Caki2 (cell line): ENCODE measurements at places on chromosomes 7 and 10.

DNA sequence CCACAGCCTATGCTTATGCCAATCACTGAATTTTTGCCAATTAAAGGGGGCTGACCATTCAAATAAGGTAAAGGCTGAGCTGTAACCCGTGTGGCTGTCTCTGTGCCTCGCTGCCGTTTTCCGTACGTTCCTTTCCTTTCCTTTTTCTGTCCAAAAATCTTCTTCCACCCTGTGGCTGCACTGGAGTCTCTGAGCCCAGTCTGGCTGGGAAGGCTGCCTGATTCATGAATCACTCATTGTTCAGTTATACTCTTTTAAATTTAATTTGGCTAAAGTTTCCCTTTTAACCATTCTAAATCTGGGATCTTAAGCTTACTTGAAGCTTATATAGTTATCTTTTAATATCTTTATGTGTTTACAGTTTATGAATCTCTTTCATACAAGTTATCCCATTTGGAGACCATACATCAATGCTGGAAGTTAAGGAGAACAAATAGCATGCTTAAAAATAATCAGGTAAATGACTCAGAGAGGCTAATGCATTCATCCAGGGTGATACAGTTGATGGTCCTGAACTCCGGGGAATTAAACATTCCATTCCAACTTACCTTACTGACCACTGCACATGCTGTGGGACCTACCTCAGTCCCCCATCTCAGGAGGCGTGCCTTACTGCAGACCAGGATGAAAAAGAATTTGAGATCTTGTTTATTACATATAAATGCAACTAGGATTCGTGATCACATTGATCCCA, 385.3 kb upstream of the ADARB2 start:
- no peak for DNase-seq

DNA sequence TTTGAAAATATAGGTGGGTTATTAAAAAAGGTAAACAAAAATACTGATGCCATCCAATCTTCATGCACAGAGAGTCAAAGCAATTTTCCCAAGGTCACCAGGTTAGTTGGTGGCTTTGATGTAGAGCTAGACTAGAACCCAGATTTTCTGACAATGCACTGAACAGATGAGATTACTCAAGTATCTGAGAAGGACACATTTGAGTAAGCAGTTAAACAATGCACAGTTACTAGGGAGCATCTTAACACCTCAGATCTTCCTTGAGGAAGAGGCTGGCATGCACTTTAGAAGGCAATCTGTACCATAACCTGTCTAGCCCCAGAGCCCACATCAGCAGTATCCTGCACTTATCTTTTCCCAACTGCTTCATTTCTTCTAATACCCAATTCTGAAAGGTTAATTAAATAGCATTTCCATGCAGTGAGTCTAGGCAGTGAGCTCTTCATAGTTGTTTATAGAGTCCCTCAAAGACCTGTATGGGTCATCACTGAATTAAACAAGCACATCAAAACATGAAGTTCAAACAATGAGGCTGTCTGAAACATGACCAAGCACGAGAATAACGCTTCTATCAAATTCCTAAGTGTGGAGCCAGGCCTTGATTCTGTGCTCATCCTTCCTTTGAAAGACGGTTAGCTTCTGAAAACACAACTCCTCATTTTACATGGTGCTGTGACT, 38.2 kb upstream of the ANK3 start:
- no peak for DNase-seq

- no peak for DNase-seq
These were observed 181.8 kb upstream of the MDFIC start for GRCh38 chr7:114740095-114740494.

DNA sequence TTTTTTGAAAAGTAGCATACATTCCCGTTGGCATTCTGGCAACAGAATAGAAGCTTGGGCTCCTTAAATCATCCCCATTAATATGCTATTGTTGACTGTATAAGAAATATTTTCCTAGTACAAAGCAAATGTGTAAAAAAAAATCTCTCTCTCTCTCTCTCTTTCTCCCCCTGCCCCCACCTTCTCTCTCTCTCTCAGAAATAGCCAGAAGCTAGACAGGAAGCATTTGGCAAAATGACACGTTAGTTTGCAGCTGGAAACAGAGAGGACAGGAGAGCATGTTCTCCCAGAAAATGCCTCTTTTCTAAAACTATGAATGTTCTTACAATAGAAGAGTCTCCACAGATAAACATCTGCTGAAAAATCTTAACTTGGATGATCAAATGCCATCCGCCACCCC, 59.6 kb upstream of the AKR1E2 start:
- DNase-seq, result peak; percentile 34

GRCh38 chr7:20450536-20450935, 119.8 kb downstream of the ITGB8 start:
- DNase-seq, result no peak

GRCh38 chr10:129894698-129895097, 69.4 kb downstream of the EBF3 start:
- no peak for DNase-seq

DNA sequence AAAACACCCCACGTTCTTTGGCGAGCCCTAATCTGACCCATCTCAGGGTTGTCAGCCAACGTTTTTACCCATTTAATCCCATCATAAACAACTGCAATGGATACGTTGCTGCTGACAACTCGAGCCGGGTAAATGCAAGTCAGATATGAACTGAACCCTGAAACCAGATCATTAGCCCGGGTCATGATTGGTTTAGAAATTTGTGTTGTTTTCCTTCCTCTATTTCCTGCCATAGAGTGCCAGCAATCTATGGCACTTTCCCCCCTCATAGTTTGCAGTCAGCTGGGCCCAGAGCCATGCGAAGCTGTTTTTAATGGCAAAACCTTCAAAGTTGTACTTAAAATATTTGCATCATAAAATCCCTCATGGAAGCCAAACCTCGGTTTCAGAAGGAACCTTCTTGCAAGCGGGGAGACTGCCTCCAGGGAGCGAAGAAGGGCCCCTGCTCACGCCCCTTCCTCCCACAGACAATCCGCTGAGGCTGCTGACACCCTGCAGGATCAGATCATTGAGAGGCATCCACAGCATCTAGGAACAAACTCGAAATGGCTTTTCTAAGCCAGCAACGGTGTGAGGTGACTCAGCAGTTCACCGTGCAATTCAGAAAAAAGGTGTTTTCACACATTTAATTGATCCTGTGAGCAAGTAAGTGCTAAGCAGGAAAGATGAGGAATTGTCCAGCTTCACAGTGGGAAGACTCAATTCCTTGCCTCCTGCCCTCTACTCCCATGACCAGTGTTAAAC, 710.1 kb downstream of the PARD3 start:
- DNase-seq, result no peak

DNA sequence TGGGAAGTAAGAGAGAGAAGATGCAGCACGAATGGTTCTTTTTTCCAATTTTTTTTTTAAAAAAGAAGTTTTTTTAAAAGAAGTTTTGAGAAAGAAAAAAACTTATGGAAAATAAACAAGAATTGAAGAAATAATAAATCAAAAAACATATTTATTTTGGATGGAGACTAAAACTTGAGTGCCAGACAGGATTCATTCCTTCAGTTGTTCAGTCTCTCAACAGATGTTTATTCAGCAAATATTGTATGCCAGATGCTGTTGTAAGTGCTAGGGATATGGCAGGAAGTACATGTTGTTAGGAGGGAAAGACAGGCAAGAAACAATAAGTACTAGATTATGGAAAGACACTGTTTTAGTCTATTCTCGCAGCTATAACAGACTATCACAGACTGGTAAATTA, 750.7 kb upstream of the PHF14 start:
- no peak for DNase-seq

DNA sequence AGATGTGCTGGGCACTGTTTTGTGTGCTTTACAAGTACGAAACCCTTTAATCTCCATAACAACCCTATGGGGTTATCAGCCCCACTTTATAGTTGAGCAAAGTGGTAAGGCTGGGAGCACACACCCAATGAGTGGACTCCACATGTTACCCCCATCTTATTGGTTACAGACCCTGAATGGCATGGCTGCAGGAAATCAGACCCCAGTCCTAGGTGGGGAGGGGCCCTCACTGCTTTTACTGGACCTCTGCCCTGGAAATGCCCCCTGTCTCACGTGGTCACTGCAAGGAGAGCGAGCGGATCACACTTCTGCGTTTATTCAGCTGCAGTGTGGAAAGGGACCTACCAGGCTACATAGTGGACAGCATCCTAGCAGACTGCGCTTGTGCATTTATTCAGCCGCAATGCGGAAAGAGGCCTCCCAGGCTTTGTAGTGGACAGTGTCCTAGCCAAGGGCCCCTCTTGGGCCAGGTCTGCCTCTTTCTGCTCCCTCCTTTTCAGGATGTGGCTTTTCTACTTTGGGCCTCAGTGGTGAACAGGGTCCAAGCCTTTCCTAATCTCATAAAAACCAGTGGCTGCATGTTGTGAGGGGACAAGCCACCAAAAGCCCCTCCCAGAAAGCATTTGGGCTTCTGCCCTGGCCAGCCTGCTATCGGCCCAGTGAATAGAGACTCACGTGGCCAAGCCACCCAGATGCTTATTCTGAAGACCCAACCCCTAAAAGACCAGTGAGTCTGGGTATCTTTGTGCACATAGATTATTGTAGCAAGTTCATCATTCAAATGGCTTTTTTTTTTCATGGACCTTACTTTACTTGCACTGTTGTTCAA, 405.7 kb upstream of the RNF32 start:
- DNase-seq, result no peak

DNA sequence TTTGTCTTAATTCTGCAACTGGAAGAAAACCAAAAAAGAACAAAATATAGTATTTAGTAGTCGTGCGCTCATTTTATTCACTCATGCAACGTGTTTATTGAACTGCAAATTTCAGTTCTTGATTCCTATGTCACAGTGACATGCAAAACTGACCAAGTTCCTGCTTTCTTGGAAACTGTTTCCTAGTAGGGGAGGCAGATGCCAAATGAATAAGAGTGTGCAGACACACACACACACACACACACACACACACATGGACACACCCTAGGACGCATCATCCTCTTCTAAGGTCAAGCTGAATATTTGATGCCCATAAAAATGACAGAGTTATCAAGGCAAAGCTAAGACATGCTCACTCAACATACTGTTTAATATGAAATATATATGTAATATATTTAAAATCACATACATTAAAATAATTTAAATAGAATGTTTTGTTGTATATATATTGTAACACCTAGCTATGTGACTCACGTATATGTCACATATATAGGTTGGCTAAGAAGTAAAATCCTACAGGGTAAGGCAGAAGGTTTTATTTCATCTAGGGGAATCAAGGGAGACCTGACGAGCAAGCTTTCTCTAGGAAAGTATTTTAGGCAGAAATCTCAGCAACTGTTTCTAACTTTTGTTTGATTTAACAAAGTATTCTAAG, 79.6 kb downstream of the SVIL start:
- peak; percentile 41 for DNase-seq

- no peak for DNase-seq
These were observed 13.0 kb upstream of the SMARCD3 start for GRCh38 chr7:151261529-151261928.

DNA sequence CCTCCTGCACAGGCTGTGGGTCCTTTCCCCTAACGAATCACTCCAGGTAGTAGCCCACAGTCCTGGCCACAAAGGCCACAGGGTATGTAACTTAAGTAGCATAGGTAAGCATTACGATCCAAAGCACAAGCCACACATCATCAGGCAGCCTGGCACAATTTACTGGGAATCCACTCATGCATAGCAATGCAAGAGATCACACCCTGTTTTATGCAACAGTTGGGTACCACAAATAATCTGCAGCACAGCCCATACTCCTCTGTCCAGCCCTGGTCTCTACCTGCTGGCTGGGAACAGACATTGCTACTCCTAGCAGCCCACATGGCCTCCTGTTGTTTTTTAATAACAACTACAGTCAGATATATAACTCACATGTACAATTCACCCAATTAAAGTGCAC, 34.3 kb downstream of the SRPK2 start:
- peak; percentile 41 for DNase-seq

- DNase-seq, result no peak
These were observed 102.0 kb downstream of the HIF1AN start for GRCh38 chr10:100637785-100638184.

DNA sequence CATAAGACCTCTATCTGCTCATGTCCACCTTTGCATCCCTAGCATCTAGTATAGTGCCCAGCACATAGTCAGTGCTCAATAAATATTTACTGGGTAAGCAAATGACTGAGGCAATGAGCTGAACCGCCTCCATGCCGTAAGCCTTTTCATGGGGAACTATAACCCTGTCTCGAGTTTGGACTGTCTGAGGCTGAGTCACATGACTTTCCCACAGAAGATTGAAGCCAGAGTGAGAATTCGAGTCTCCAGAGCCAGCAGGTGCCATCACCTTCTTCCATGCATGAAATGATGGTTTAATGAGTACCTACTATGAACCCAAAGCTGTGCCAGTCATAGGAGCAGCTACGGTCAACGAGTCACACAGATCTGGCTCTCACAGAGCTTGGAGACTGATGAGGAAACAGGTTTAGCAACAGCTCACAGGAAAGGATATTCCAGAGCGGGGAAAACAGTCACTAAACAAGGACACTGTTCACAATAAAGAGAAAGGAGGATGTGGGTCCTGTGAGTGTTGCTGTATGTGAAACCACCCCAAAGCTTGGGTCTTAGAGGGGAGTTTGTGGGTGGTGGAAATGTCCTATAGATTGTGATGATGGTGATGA, 75.2 kb downstream of the TEX36 start:
- DNase-seq, result no peak

DNA sequence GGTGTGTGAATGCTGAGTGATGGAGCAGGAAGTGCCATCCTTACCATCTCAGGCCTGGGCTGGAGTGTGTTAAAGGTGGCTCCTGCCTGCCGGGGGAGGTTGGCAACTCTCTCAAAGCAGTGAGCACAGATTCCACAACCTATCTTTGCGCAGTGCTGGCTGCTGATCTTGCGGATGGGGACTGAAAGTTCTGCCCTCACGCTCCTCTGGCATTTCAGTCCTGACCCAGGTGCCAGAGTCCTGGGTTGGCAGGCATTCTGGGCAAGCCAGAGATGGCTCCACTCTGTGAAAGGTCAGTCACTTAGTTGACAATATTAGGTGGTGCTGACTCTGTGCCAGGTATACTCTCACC, 315.5 kb downstream of the RPS24 start:
- DNase-seq, result no peak
